ENCODE measurements at places on chromosomes 16 and 17.

DNA sequence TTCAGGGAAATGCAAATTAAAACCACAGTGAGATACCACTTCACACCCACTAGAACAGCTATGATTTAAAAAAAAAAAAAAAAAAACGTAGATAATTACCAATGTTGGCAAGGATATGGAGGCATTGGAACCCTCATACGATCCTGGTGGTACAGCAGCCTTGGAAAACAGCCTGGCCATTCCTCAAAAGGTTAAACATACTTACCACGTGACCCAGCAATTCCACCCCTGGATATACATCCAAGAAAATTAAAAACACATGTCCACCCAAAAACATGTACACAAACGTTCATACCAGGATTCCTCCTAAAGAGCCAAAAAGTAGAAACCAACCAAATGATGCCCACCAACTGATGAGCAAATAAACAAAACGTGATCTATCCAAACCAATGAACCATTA is 68.1 kb downstream of the GAS7 start:
- DNase-seq = no peak

DNA sequence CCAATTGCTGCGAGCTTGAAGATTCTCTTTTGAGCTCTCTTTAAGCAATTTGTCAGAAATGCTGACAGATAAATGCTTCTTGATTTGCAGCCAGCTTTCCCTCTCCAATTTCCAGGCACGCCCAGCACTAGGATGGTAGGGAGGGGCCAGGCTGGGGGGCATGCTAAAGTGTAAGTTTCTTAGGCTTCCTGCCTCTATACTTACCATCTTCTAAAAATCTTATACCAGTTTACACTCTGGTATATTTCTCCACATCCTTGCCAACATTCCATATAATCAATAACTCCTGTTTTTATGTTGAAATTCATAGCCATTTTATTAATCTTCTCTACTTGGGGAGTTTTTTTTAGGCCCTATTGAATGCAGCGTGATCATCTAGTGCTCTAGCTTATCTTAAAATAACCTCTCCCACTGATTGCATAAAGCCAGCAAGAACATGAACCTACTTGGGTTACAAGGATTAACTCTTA is 17.5 kb downstream of the ACSF2 start:
- DNase-seq = no peak

- DNase-seq = no peak
These were observed 44.7 kb upstream of the ACSF3 start for GRCh38 chr16:89048871-89049422.

DNA sequence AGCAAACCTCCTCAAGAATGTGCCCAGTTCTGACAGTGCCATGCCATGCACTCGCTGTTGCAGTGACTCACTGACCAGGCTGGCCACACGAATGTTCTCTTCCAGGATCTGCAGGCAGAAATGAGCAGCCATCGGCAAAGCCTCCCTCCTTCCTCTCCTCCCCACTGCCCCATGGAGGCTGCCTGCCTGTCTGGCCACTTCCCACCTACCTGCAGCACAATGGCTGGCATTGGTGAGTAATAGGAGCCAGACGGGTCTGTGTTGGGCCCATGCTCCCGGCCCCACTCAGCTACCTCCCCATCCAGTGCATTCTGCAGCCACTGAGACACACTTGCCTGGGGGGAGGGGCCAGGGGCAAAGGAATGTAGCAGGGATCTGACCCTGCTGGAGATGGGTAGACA is 2.8 kb upstream of the MATCAP1 start:
- DNase-seq = no peak

DNA sequence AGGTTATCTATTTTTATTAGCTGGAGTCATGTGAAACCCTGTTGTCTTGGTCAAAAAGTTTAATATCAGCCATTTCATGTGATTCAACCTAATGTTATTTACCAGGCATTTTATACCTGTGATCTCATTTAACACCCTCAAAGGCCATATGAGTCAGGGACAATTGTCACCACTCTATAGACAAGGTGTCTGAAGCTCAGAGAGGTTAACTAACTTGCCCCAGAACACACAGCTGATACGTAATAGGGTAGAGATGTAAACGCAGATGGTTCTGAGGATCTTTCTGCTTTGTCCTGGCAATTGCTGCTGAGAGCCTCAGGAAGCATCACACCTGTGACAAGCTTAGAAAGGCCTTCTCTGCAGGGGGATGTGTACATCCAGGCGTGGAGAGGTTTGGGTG is 4.9 kb downstream of the CD300A start:
- no peak for DNase-seq

DNA sequence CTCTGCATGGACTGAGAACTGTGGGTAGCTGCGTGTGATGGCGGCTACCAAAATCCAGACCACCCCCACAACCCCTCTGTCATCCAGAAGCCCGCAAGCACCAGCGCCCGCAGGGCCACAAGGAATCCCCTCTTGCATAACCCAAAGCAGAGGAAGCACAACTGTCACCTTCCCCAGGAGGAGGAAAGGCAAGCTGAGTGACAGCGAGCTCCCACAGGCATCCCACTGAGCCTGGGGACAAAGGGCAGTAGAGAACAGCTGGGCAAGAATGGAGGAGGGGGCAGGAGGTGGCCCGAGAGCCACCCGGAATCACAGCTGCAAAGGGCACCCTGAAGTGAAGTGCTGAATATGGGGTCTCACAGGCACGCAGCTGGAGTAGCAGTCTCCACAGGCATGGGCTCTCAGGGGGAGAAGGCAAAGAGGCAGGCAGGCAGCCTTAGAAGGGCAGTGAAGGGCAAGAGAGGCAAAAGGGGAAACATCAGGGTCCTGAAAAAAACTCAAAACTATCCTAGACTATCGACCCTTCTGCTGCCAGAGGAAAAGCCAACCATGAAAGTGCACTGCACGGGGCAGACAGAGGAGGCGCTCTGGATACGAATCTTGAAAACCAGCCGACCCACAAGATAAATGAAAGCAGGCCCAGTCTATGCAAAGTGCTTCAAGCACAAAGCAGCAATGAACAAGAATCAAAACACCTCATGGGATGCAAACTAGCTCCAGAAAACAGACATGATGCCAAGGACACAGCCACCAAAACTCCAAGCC is 17.1 kb downstream of the USP36 start:
- no peak for DNase-seq
